ELF-1 (cell line): ENCODE measurements at places on chromosomes 4 and X.

DNA sequence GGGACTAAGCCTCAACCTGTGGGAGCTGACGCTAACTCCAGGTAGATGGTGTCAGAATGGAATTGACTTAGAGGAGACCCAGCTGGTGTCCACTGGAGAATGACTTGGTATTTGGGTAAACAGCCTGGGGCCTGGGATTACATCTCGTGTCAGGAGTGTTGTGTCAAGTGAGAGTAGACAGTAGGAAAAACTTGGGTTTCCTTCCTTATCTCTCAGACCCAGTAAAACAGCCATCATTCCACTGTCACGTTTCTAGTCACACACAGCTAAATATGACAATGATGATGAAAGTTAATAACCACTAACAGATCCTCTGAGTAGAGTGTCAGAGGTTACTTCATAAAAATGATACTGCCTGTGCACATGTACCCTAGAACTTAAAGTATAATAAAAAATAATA lies 13.8 kb downstream of the ZNF674 start:
- DNase-seq = no peak

- DNase-seq = no peak
Measured at GRCh38 chrX:135383249-135383648, 38.5 kb upstream of the SMIM10L2A start.

DNA sequence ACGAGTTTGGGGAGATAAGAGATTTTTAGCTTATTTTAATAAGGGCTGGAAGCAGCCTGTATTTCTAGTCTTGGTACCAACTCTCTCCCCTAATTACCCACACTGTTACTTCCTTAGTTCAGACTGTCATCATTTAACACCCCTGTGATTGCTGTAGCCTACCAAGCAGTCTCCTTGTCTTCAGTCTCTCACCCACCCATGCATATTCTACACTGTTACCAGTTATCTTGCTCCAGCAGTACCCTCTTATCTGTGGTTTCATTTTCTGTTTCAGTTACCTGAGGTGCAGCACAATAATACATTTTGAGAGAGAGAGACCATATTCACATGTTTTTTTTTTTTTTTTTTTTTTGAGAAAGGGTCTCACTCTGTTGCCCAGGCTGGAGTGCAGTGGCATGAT lies 80.2 kb downstream of the DIAPH2 start:
- no peak for DNase-seq

- DNase-seq = no peak
Measured at GRCh38 chrX:39676434-39676833, 421.3 kb downstream of the BCOR start.

DNA sequence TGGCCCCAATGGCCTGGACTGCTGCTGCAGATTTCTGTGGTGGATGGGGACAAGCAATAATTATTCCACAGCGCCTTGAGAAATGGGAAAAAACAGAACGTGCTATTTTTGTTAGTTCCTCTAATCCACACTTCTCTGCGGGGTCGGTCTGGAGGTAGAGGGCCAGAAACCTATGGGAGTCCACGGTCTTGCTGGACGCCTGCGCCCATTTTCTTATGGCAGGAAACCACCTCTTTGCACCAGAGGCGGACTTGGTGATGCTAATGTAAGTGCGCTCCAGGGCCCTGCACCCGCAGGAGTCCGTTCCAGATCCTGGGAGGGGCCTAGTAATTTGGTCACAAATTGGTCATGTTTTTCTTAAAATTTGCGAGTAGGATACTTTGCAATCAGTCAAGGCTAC lies 25.9 kb upstream of the CLDN24 start:
- no peak for DNase-seq

GRCh38 chr4:114378305-114378903 lies 220.2 kb upstream of the UGT8 start:
- DNase-seq = no peak

- DNase-seq = peak; percentile 22
Measured at GRCh38 chr4:150215601-150216000, 137.4 kb downstream of the DCLK2 start.

- peak; percentile 36 for DNase-seq
Measured at GRCh38 chr4:78953769-78954666, 14.8 kb upstream of the PAQR3 start.

- DNase-seq = no peak
Measured at GRCh38 chr4:81984746-81985145, 389.0 kb downstream of the HNRNPD start.

GRCh38 chr4:185637163-185637875 lies 102.0 kb upstream of the PDLIM3 start:
- DNase-seq = no peak

DNA sequence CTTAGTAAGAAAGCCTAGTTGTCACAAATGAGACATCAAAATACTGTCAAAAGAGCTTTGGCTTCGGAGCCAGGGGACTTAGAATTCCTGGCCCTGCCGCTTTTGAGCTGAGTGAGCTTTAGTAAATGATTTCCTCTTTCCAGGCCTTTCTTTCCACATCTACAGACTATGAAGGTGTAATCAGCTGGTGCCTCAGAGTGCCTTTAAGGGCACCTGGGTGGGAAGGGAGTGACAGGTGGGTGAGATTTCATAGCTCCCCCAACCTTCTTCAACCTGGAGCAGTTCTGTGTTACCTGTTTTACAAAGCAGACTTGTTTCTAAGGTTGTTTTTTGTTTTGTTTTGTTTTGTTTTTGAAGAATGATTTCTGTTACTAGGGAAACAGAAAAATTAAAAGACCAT lies 154.7 kb upstream of the BOD1L1 start:
- no peak for DNase-seq

DNA sequence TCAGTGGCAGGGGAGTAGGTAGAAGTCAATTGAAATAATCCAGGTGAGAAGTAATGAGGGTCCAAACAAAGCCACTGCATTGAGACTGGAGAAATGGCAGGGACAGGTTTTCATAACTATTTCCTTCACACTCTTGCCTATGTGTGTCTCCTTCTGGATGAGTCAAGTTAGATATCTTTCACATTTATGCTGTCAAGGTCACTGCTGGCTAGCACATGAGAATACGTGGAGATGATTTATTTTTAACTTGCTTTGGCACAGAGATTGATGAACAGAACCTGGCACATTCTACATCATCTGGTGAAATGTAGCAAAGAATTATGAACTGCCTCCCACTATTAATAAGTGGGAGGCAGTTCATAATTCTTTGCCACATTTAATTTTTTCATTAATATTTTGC lies 66.7 kb upstream of the BOD1L1 start:
- no peak for DNase-seq

- no peak for DNase-seq
Measured at GRCh38 chrX:140775211-140775610, 65.7 kb downstream of the LINC00632 start.

- no peak for DNase-seq
Measured at GRCh38 chrX:134013524-134013923, 28.1 kb upstream of the GPC3 start.

DNA sequence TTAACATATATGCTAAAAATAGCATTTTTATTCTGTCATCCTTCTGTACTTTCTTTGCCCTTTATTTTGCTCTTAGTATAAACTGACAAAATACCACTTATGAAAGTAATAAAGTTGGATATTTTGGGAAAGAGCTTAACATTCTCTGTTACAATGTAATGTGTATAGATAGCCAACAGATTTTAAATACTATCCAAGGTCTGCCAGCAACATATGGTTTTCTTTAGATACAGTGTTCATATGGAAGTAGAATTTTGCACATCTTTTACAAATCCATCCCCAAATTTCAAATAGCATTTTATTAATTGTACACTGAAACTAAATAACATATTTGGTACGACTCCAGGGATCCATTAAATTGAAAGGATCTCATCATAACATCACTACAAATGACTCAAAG lies 268.6 kb upstream of the PCDH18 start:
- DNase-seq = no peak

DNA sequence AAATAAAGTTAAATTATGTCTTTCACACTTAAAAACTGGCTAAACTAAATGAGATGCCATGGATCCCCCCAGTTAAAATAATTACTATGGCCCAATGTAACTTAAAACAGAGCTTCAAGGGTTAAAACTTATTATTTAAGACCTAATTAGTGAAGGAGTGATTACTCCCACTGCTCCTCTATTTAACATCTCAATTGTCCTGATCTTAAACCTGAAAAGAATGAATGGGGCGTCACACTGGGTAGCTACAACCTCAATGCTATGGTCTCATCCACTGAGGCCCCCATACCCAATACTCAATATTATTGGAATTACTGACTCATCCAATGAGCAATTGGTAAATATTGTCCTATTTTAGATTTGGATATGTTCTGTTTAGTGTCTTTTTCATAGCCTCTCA lies 21.1 kb upstream of the TMEM255A start:
- DNase-seq = no peak

DNA sequence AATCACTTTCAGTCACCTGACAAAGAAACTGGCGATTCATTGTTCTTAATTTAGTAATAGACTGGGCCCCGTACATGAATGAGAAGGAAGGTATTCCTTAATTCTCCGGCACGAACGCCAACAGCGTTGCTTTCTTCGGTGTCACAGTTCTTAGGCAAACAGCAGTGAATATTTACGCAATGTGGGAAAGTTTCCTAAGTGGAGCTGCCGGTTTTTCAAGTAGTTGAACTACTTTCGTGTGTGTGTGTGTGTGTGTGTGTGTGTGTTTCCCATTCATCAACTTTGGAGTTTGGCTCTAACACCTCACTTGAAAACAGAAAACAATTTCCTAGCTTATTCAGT lies 651 bp downstream of the NXT2 start:
- no peak for DNase-seq

- DNase-seq = no peak
Measured at GRCh38 chrX:107227780-107228485, 21.5 kb downstream of the DNAAF6 start.

GRCh38 chrX:134566506-134566905 lies 91.8 kb downstream of the PLAC1 start:
- DNase-seq = no peak

DNA sequence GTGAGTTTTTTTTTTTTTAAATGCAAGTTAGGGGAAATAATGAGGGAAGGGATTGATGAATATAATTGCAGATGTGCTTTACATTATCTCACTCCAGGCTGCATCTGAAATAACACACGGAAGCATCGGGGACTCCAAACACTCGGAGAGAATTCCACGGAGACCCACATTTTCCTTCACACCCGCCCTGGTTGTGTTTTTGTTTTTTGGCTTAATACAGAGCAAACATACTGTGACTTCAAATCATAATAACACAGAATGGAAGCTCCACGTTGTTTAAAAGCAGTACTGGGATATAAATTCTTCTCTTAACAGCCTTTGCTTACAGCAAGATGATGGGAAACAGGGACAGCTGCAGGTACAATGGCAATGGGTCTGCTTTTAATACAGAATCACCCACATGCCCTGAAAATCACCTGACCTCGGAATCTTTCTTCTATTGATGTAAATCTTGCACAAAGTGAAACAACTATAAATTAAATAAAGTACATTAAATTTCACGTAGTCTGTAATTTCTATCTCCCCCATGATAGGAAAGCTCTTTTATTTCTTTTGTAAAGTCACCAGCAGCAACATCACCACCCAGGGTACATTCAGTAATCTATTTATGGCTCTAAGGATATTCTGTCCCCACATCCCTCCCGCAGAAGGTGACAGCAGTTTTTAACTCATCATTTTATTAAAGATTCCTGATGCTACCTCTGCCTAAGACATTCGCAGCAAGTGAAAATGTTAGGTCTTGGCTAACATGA lies 119.3 kb downstream of the ZNF827 start:
- DNase-seq = no peak

DNA sequence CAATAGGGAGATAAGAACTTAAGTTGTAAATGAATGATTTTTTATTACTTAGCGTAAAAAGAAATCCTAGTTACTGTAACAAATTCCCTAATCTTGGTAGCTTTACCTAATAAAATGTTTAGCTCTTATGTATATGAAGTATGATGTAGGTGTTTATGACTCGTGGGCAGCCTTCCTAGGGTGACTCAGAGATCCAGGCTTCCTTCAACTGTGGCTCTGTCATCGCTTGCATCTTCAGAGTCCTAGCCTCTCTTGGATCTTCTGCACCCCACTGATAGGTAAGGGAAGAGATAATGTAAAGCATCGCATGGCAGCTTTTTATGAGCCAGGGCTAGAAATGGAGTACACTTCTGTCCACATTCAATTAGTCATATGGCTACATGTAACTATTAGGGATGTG lies 165.6 kb upstream of the GLRA2 start:
- DNase-seq = no peak

DNA sequence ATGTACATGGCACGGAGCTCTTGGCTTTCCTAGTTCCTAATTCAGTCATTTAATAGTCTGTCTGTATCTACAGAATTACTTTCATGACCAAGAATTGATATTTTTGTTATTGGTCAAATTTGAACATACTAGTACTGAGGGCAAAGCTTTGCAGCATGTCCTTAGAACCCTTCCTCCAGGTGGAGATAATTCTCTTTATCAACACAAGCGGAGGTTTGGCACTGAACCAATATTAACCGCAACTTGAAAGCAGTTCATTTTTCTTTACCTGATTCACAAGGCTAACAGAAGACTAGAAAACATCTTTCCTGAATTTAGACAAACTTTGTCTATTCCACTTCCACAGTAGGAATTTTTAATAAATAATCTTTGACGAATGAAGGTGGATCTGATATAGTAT lies 73.8 kb downstream of the TACR3 start:
- DNase-seq = no peak
